ENCODE measurements at places on chromosomes 3 and 15.

GRCh38 chr3:138079901-138080300, 35.5 kb downstream of the DZIP1L start:
- no peak for DNase-seq

- no peak for DNase-seq
Measured at GRCh38 chr3:113719758-113720157, 23.3 kb upstream of the USF3 start.

- no peak for DNase-seq
Measured at GRCh38 chr3:8153800-8154199, 347.8 kb upstream of the LMCD1 start.

- no peak for DNase-seq
Measured at GRCh38 chr3:129063841-129064482, 3.4 kb downstream of the GP9 start.

All from bone marrow (tissue), 2 donors.